ENCODE measurements at places on chromosomes 2 and 18.

DNA sequence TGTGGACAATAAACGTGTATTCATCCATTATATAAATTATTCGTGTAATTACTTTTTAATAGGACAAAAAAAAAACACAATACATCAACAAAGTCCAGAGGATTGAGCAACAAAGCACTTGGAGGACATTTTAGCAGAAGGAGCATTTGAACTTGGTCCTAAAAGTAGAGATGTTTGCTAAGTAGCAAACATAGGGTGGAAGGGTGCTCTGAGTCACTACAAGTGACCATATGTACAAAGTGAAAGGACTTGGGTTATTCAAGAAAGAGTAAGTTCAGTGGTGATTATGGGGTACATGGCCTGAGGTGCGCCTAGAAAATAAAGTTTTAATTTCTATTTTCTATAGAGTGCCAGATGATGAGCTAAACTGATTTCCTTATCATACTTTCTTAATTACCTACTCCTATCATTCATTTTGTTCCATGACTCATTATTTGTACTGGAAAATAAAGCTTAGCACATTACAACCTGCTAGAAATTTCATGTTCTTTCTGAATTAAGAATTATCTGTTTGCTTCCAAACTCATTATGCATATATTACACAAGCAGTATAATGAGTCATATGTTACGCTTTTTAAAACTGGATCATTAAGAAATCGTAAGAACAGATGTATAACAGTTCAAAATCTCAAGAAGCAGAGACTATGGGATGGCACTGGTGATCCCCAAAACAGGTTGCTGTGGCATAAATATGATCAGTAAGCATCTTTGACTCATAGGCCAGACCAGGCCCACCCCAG lies 13.1 kb upstream of the PPP1R1C start:
- DNase-seq: no peak

DNA sequence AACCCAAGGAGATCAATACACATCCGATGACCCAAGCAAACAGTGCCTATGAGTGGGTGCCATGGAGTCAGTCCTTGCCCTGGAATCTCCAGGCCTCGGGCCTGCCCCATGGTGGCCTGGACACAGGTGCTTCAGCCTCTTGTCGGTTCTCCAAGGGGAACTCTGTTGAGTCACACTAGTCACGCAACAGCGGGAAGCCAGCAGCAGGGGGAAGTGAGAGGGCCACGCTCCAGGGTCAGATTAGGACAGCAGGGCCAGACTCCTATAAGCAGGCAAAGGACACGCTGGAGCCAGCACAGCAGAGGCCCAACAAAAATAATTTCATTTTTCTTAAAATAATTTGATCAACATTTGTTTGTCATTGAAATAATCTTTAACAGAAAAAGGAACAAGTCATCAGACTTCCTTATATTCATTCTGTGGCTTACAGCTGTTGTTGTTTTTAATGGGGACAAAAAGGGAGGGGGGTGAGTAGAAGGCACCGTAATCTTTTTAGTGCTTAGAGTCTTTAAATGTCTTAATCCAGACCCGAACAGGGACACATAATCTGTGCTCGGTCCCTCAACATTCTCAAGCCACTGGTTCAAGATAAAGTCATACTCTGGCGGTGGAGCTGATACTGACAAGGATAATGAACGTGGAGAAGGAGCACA lies 16.4 kb upstream of the ARMC9 start:
- no peak for DNase-seq

DNA sequence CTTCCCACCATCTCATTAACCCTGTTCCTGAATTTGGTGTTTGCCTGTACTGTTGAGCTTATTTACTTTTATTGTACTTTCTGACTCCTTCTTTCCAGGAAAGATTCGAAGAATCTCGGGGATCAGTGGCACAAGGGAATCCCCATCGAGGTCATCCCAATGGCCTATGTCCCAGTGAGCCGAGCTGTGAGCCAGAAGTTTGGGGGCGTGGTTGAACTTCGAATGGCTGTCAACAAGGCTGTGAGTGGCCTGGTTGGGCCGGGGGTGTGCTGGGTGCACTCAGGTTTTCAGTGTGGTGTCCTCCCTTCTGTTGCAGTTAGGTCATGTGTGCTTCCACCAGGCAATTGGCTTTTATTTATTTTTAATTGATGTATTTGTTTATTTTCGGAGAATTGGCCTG lies 45.0 kb downstream of the RPIA start:
- no peak for DNase-seq

DNA sequence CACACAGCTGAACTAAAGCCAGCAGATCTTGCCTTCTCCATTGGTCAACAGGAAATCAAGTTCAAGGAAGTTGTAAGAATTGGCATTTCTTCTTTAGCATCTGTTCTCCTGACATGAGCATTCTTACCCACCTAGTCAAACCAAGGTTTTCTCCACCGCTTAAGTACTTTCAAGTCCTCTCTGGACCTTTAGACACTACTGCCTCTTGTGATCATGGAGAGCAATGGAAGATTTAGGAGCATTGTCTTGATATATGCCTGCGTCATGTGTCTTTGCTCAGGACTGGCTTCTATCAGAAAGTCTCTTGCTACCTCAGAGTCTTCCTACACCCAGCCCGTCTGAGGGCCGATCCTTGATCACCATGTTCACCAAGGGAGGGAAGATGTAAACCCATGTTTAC lies 262.2 kb downstream of the PHLPP1 start:
- DNase-seq: no peak

DNA sequence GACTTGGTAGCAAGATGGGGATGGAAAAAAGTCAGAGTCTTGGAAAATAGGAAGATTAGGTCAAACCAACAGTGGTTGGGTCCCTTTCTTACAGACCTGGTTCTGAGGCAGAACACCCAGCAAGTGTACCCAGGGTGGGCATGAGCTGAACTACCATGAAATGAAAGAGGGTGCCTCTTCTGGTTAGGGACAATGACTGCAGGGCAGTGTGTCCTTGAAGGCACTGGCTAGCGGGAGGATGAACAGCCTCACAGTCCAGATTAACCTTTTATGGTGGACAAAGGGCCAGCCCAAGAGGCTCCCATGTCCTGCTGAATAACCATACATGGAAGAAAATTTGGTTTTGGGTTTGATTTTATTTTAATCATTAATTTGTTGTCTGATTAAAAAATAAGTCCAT lies 61.8 kb upstream of the CCDC85A start:
- DNase-seq: no peak

DNA sequence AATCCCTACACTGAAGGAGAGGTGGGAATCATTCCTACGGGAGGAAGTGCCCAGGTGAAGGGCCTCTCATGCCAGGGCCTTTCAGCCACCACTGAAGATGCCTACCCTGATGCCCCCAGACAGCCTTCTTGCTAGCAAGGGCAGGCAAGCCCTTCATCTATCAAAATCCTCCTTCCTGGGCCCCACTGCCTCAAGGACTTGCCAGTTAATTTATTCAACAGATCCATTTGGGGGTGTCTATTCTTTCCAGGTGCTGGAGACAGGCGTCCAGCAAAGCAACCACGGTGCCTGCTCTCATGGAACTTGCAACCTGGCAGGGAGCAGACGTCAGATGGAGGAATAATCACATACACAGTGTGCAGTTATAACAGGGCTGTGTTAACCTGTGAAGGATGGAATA lies 95.5 kb downstream of the GYPC start:
- DNase-seq: no peak

DNA sequence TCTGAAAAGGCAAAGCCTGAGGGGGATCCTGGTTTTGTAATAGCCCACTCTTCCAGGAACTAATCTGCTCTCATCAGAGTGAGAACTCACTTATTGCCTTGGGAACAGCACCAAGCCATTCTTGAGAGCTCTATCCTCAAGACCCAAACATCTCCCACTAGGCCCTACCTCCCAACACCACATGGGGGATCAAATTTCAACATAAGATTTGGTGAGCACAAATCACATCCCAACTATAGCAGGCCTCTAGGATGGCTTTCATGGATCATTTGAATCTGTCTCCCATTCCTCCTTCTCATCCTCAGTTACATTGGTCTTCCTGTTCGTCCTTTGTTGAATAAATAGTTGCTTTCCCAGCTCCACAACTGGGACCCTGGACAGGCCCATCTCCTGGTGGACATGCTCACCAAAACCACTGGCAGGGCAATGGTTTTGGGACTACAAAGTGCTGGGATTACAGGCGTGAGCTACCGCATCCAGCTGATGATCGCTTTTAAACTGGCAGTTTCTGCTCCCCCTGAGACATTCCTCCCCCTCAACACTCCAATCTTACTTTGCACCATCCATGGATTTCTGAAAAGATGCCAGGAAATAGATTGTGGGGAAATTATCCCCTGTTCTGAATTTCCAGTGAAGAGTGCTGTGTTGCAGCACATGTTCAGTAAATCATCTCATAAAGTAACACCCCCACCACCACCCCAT lies 42.6 kb downstream of the MCFD2 start:
- no peak for DNase-seq

- no peak for DNase-seq
Measured at GRCh38 chr18:46950064-46950656, 32.8 kb downstream of the KATNAL2 start.

- no peak for DNase-seq
Measured at GRCh38 chr2:28676152-28676835, 75.3 kb upstream of the PPP1CB start.

DNA sequence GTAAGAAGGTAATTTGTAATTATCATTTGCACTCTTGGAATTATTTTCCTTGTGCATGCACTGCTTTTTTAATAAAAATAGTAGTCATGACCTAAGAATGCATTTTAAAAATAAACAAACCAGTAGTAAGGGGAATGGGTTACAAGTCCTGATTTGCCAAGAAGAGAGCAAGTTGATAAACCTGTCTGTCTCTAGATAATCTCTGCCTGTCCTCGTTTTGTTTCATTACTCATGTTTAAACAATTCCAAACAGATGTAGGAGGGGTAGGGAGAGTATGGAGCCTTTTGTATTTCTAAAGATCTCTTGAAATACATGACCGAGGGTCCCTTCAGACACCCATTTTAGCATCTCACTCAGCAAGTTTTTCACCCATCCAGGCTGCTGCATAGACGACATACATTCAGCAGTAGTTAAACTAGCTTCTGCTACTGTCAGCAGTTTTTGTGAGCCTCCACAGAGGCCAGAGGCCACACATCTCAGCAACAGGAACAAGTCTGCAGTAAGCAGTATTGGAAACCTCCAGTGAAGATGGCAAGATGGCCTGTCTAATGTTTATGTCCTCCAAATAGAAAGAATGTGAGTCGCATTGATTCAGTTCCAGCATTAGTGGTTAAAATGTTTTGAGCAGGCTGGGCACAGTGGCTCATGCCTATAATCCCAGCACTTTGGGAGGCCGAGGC lies 2.3 kb upstream of the EXOC6B start:
- no peak for DNase-seq

GRCh38 chr2:231411831-231412617 lies 16.5 kb downstream of the B3GNT7 start:
- DNase-seq: peak; percentile 55

DNA sequence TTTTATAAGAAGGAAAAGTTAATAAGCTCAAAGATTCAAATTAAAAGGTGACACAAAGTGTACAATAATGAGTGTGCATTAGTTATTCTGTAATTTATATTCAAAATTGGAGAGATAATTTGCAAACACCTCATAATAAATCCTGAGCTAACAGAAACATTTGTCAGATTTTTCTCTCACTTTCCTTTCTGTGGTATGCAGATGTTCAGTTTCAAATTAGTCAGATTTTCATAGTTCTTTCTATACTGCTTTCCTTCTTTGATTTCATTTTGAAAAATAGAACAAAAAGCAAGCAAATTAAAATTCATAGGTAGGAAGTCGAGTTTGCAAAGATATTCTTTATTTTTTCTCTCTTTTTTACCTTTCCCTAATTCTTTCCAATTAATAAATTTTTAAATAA lies 1420.1 kb upstream of the NXPH2 start:
- no peak for DNase-seq

- DNase-seq: no peak
Measured at GRCh38 chr2:132009874-132010521, 151.8 kb downstream of the ANKRD30BL start.

- no peak for DNase-seq
Measured at GRCh38 chr2:46181789-46182530, 115.2 kb upstream of the EPAS1 start.
